HFF-Myc (cell line): ENCODE measurements at places on chromosomes 4 and X.

DNA sequence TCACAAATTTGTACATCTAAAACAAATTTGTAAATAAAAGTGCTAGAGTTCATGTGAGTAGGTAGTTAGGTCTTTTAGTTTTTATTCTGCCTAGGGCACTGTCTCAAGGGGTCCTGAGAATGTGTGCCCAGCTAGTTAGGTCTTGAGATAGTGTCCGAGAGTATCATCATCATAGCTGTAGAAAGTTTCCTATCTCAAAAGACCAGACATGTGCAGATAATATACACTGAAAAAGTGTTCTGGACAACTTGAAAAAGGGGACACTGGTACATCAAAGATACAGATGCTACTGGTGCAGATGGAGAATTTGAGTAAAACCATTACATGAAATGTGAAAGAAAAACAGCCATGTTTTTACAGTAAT lies 1.8 kb upstream of the ZCCHC4 start:
- DNase-seq, result no peak

DNA sequence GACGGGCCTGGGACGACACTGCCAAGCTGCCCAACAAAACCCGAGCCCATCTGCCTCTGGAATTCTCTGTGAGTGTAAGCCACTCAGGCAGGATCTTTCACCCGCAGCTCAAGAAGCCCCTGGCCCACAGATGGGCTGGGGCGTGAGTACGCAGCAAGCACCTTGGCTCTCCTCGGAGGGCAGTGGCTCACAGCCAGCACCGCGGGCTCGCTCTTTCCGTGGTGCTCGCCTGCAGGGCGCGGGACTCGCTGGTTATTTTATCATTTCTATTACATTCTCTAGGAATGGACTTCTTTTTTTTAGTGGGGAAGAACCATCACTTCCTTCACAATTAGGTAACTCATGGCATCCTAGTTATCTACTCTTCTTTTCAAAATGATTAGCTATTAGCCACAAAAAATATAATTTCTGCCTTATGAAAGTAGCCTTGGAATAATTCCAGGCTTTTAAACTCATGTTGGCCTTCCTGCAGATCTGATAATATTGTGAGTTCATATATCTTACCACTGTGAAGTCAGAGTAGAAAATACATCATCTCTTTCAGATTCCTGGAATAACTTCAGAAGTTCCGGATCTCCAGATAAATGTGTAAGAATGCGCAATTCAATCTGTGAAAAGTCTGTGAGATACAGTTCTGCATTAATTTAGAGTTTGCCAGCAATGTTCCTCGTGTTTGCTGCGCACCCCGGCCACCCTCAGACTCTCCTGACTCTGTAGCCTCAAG lies 68.6 kb downstream of the NAT8L start:
- no peak for DNase-seq

DNA sequence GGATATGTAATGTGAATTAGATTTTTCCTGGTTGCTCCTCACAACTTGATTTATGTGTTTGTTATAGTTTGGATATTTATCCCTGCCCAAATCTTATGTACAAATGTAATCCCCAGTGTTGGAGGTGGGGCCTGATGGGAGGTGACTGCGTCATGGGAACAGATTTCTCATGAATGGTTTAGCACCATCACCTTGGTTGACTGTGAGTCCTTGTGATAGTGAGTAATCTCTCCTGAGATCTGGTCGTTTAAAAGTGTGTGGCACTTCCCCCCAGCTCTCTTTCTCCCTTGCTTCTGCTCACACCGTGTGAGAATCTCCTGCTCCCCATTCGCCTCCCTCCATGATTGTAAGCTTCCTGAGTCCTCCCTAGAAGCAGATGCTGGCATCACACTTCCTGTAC lies 2.2 kb downstream of the MID2 start:
- DNase-seq, result no peak

- no peak for DNase-seq
These were observed 330.8 kb upstream of the DKK2 start for GRCh38 chr4:107366900-107367299.

DNA sequence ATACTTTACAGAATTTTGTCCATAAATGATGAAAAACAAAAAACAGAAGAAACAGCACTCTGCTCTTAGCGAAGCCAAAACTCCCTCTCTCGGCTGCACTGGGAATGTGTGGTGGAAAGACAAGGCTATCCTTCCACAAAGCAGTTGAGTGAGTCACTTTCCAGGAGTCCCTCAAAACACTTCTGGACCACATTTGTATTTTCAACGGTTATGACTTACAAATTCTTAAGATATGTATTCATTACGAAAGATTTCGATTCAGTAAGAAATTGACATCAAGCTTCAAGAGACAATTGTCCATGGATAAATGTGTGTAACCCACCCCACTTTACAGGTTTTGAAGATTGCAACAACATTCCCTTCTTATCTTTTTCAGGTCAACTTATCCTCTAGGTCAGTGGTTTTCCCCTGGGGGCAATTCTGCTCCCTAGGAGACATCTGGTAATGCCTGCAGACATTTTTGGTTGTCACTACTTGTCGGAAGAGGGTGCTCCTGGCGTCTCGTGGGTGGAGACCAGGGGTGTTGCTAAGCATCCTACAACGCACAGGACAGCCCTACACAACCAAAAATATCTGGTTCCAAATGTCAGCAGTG lies 66.7 kb upstream of the MTNR1A start:
- peak; percentile 66 for DNase-seq

DNA sequence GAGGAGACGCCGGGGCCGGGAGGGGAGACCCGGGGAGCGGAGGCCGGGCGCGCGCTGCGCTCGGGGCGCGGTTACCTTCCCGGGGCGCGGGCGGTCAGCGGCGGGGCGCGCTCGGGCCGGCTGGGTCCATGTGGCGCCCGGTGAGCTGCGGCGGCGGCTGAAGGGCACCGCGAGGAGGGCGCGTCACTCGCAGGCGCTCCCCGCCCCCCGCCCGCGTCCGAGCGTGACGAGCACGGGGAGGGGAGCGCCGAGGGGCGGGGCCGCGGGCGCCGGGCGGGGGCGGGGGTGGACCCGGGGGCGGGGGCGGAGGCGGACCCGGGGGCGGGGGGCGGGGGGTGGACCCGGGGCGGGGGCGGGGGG lies at the start of gene CPLX1:
Gene CPLX1, minus strand, starts transcription at position 159 of the 360 bp plus-strand sequence. CDS start 1,607 bp downstream, outside the sequence.
- DNase-seq, result no peak

DNA sequence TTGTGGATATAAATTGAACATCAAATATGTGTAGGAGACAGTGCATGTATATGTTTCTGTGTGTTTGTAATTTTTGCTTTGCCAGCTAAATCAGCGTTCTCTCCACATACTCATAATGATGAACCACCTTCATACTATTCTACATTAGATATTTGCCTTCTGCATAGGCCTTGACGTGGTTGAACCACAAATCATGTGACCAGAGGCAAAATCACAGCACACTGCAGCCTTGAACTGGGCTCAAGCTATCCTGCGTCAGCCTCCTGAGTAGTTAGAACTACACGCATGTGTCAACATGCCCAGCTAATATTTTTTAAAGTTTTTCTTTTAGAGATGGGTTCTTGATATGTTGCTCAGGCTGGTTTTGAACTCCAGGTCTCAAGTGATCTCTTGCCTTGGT lies 9.5 kb downstream of the UBQLN2 start:
- DNase-seq, result no peak

GRCh38 chr4:97911236-97911906 lies 231.9 kb downstream of the STPG2 start:
- DNase-seq, result no peak

GRCh38 chr4:173675446-173675845 lies 145.4 kb upstream of the HAND2 start:
- DNase-seq, result no peak

DNA sequence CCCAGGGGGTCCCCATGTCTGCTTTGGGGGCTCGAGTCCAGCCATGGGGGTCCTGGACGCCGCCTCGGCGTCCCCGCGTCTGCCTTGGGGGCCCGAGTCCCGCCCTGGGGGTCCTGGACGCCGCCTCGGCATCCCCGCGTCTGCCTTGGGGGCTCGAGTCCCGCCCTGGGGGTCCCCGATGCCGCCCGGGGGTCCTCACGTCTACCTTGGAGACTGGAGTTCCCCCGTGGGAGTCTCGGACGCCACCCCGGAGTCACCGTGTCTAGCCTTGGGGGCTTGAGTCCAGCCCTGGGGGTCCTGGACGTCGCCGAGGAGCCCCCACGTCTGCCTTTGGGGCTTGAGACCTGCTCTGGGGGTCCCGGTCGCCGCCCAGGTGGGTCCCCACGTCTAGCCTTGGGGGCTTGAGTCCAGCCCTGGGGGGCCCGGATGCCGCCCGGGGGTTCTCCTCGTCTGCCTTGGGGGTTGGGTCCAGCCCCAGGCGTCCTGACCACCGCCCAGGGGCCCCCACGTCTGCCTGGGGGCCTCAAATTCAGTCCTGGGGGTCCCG lies 1.1 kb upstream of the GTPBP6 start:
- no peak for DNase-seq

DNA sequence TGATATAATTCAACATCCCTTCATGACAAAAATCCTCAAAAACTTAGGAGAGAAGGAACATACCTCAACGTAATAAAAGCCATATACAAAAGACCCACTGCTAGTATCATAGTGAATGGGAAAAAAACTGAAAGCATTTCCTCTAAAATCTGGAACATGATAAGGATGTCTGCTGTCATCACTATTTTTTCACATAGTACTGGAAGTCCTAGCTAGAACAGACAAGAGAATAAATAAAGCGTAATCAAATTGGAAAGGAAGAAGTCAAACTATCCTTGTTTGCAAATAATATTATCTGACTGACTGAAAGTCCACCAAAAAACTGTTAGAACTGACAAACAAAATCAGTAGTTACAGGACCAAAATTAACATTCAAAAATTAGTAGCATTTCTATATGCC lies 985.4 kb upstream of the AGA start:
- DNase-seq, result no peak

DNA sequence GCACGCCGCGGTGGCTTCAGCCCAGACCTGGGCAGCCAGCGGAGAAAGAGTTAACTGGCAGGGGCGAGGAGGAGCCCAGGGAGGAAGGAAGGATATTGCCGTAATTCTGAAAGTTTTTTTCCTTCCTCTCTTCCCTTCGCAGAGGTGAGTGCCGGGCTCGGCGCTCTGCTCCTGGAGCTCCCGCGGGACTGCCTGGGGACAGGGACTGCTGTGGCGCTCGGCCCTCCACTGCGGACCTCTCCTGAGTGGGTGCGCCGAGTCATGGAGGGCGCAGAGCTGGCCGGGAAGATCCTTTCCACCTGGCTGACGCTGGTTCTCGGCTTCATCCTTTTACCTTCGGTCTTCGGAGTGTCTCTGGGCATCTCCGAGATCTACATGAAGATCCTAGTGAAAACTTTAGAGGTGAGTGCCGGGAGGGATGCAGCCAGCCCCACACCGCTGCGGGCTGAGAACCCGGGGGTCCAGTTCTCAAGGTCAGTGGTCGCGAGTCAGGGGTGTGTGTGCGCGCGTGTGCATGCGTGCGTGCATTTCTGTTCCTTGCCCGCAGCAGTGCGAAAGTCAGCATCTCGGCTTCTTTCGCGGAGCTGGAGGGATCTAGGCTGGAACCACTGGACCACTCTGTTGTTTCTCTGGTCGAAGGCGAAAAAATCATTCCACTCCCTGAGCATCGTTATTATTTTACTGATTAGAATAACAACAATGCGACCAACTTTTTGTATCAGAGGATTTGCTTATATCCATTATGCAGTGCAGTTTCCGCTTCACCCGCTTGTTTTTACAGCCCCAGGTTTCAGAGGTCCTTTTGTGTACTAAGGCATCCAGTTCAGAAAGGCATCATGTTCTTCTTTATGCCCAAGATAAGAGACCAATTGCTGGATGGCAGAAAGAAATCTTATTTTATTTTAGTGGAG lies 709 bp downstream of the GPAT3 start:
- no peak for DNase-seq

- no peak for DNase-seq
These were observed 550.3 kb upstream of the CPEB2 start for GRCh38 chr4:14452001-14452400.

DNA sequence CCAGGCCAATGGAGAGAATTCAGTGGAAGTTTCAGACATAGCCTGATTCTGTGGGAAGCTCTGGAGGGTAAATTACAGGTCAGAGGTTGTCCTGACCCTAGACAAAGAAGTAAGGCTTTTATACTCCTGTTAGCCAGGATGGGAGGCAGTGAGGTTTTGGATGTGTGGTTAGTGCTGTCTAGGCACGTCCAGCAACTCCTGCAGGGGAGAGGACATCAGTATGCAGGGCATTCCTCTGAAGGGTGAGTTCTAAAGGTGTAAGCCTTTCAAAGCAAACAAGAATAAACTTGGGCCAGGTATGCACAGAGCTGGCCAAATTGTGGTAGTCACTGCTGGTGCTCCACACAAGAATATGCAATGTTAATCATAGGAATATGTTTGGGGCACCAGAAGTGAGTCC lies 562.5 kb downstream of the CCSER1 start:
- DNase-seq, result no peak

GRCh38 chrX:18769812-18770573 lies 62.5 kb downstream of the PPEF1 start:
- DNase-seq, result no peak

DNA sequence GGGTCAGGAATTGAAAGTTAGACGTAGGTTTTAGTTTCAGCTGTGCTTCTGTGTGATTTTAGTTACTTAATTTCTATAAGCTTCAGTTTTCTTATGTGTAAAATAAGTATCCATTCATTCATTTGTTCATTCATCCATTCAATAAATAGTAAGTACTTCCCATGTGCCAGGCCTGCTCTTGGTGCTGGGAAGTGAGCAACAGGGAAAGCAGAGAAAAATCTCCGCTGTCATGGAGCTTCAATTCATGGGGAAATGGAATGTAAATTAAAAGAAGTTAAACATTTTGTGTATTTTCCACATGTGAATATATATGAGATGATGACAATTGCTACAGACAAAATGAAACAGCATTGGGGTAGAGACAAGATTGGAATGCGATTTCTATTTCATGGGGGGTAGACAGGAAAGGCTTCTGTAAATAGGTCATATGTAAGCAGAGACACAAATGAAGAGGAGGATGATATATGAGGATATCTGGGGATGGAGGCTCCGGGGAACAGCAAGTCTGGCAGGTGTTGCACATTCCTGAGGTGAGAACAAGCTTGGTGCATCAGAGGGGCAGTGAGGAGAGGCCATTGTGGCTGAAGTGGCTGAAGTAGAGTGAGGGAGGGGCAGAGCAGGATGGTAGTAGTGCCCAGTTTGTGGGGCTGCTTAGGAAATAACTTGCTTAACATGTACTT lies 66.2 kb downstream of the FHIP1A start:
- no peak for DNase-seq

GRCh38 chrX:47217121-47217851 lies 1.2 kb upstream of the CDK16 start:
- DNase-seq, result peak; percentile 32

- no peak for DNase-seq
These were observed 30.9 kb upstream of the PPA2 start for GRCh38 chr4:105504744-105505143.

DNA sequence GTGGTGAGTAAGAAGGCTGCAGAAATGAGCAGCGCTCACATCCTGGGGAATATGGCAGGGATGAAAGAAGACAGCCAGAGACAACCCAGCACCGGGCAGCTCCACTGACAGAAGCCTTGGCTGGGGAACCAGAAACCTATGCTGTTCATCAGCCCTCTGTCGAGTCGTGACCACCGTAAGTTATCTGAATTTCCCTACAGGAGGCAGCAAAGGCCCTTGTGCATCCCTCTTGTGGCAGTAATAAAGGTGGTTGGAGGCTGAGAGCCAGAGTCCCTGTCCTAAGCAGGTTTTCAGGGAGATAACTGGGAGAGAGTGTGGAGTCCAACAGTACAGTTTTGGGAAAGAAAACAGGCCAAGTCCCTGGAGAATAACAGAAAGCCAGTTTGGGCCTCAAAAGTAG lies 194.0 kb upstream of the BOD1L1 start:
- no peak for DNase-seq
